ENCODE measurements at places on chromosomes 3 and 15. TPM values are rescaled to one million over a fixed set of nuclear protein-coding genes. Genes with fewer than 3 reads are reported as not detected.

The PP2D1 gene
- not detected for total RNA-seq

DNA sequence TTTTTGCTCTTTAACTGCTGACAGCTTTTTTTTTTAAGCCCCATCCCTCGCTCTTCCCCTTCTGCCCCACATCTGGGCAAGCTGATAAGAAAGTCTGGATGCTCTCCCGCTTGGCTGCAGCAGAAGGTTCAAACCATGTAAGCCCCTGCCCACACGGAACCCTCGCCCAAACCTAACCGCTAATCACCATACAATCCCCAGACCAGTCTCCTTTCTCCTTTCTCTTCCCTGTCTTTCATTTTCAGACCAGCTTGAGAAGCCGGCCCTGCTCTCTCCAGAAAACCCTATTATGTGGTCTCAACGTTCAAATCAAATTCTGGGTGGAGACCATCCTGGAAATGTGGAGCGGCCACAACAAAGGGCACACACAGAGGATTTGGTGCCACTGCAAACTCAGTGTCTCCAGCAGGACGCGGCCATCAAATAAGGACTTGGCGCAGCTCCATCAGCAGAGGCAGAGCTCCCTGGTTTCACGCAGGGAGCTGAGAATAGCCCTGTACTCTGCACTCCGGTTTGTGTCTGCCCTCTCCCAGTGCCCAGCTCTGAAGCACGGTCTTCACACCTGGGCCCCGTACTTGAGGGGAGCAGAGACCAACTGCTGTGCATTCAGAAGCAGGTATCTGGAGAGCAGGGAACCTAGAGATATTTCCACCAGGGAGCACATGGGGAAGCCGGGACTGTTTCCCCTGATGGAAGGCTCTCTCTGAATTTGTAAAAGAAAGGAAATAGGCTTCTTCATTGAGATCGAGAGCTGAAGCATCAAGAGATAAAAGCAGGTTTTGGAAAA, 92.6 kb downstream of the XXYLT1 start:
- DNase-seq = no peak

DNA sequence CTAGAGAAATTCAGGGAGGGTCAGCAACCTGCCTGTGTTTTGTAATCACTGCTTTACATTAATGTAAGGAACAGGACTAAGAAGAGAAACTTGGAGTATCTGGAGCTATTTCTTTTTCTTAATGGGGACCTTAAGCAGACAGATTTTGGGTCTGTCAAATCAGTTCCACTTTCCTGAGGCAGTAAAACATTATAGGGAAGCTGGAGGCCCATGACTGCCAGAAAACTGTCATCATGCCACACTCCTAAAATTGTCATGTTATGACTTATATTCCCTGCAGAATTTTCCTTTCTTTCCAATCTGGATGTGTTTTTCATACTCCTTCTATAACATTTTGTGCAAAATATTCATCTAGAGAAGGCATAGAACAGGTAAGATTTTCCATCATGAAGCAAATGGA, 28.8 kb downstream of the DGKG start:
- no peak for DNase-seq

DNA sequence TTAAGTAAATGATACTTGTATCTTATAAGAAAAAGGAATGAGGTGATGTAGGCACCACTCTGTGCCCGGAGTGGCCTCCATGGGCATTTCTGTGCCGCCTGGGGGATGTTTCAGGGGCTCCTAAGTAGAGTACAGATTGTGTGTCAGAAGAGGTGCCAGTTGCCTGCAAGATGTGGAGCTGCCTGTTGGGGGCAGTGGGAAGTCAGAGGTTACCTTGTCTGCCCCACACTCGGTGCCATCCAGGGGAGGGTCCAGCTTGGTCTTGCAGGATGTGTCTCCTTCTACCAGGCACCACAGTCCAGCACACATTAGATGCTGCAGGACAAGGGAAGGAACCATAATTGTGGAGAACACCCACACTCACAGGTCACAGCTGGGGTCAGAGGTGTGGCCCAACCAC, 208.8 kb downstream of the ADAMTS17 start:
- no peak for DNase-seq
